M059J (cell line): ENCODE measurements at places on chromosomes 2 and 18. TPM values are rescaled to one million over a fixed set of nuclear protein-coding genes. Genes with fewer than 3 reads are reported as not detected.
A peak's percentile ranks its signal among the peaks of the same experiment; 100 is the strongest.

SP9 gene
- 0.91 and 1.1 TPM in 2 replicates for total RNA-seq

SLC5A7 gene
- total RNA-seq: not detected in 2 replicates

AKAIN1 gene
- not detected in 2 replicates for total RNA-seq

EPHA4 gene
- total RNA-seq: 5.7 and 18.0 TPM in 2 replicates

CPS1 gene
- total RNA-seq: 16.7 and 24.7 TPM in 2 replicates

IL37 gene
- total RNA-seq: 0.30 TPM in 1 of 2 replicates, not detected in the other

C2orf81 gene
- total RNA-seq: 0.57 and 1.6 TPM in 2 replicates

TMEM163 gene
- total RNA-seq: not detected in 2 replicates

SNED1 gene
- 1.3 and 2.2 TPM in 2 replicates for total RNA-seq

DNA sequence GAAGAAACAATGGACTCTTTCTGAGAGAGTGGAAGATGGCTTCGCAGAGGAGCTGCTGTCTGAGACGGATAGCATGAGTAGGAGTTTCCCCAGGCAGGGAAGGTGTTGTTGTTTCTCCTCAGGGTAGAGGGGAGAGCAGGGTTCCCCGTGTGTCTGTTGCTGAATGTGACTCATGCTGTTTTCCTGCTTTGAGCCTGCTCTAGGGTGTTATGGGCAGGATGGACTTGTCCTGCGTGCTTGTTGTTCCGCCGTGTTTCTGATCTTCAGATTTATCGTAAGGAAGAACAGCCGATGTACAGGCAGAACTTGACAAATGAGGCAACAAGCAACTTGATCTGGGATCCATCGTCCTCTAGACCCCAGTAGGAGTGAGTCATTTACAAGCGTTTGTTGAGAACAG is 19.7 kb upstream of the MYCN start:
- DNase-seq: no peak

- peak; percentile 41 for DNase-seq
Observed at GRCh38 chr2:177244244-177244771, 20.2 kb downstream of the NFE2L2 start.

GRCh38 chr2:43326101-43326825 is 99.9 kb upstream of the ZFP36L2 start:
- peak; percentile 70 for DNase-seq

- no peak for DNase-seq
Observed at GRCh38 chr18:5317186-5317585, 21.7 kb upstream of the ZBTB14 start.

- DNase-seq: peak; percentile 40
Observed at GRCh38 chr2:39099870-39100728, 20.8 kb downstream of the SOS1 start.

DNA sequence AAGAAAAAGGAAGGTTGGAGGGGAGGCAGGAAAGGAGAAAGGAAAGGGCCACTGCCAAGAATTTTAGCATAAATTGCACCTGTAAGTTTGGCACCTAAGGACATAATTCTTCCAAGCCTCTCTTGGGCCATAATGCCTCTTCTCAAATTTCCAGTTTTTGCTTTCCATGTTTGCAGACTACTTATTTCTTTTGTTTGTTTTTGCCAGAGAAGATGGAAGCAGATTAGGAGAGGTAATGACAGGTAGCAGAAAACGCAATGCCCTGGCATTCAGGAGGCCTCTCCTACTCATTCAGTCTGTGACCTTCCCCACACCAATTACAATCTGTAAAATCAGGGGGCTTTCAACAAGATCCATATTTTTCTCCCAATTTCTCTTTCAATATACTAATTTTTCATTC is 56.8 kb downstream of the MRPL33 start:
- DNase-seq: no peak

- no peak for DNase-seq
Observed at GRCh38 chr2:110818767-110819481, 86.6 kb downstream of the ACOXL start.

DNA sequence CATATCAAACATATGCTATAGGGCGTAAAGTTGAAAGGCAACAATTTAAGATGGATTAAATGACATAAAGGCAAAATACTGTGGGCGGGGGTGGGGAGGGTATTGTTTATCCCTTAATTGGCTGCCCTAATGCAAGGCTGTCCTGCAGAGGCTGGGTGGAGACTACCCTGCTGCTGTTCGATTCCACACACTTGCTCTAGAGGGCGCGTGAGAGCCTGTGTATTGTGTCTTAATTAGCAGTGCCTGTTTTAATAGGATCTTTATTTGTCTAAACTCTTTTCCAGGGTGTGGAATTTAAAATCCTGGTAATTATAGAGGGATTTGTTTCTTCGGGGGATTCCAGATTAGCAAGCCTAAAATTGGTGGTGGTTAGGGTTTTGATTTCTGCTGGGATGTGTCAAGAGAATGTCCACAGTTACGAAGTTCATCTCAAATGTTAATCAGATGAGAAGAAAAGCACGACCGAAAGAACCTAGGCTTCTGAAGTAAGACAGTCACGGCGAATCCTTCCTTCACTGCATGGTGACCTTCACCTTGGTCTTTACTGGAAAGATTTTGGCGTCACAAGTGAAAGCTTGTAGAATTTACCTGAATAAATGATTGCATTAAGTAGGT is 103.5 kb upstream of the MAP3K20 start:
- peak; percentile 42 for DNase-seq

- no peak for DNase-seq
Observed at GRCh38 chr2:66567729-66568128, 132.8 kb downstream of the MEIS1 start.
